HFFc6 (cell line): ENCODE measurements at places on chromosomes 12 and 14. TPM values are rescaled to one million over a fixed set of nuclear protein-coding genes. Genes with fewer than 3 reads are reported as not detected.
A peak's percentile ranks its signal among the peaks of the same experiment; 100 is the strongest.

GDF3 gene
- total RNA-seq: not detected in 3 replicates

CLEC4A gene
- 0.18 and 0.34 TPM in 2 replicates for total RNA-seq

CAPZA3 gene
- total RNA-seq: not detected in 3 replicates

PALS1 gene
- 41.9 to 55.9 TPM (median 51.9 TPM) in 3 replicates for total RNA-seq

TSHR gene
- not detected in 3 replicates for total RNA-seq

COCH gene
- not detected in 3 replicates for total RNA-seq

GLIPR1L1 gene
- not detected in 3 replicates for total RNA-seq

GRCh38 chr12:68978678-68979077, 45.7 kb upstream of the CPM start:
- DNase-seq: no peak
- H3K4me3 ChIP-seq: no peak overlapping the region
- H3K36me3 ChIP-seq: peaks cover 13% of the 10 kb centered on the region
- H3K27me3 ChIP-seq: no peaks in the 10 kb centered on the region

GRCh38 chr12:115223991-115224390, 540.0 kb upstream of the TBX3 start:
- H3K27me3 ChIP-seq: peaks cover 5% of the 10 kb centered on the region; the same call in 1 of the 2 replicates
- H3K36me3 ChIP-seq: no peaks in the 10 kb centered on the region
- DNase-seq: no peak
- H3K4me3 ChIP-seq: no peak overlapping the region
- peaks cover 60% of the 10 kb centered on the region for H3K4me1 ChIP-seq

GRCh38 chr14:52033101-52033642, 35.7 kb downstream of the NID2 start:
- peaks cover 58% of the 10 kb centered on the region for H3K36me3 ChIP-seq
- peak; percentile 65 for DNase-seq
- H3K4me3 ChIP-seq: peak overlapping the region; percentile 78
- peaks cover 70% of the 10 kb centered on the region for H3K4me1 ChIP-seq
- H3K27me3 ChIP-seq: peaks cover 2% of the 10 kb centered on the region; the same call in 1 of the 2 replicates
- H3K27ac ChIP-seq: peak overlapping the region; percentile 96

DNA sequence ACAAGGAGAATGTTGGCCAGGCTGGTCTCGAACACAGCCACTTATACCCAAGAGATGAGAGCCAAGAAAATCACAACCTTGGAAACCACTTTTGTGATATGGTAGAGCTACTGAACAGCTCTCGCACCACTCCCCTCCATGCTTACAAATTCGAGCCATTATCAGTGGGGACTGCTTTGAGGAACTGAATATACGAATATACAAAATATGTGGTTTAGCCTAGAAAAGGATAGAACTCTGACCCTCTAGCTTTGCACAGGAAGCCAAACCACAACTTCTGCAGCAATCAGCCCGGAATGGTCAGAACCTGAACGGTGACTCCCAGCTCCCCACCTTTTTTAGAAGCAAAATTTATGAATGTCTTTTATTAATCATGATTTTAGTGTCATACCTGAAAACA, 129.8 kb upstream of the TMEM132C start:
- H3K4me1 ChIP-seq: no peaks in the 10 kb centered on the region
- no peak overlapping the region for H3K4me3 ChIP-seq
- H3K27me3 ChIP-seq: no peaks in the 10 kb centered on the region
- DNase-seq: no peak
- no peak overlapping the region for H3K27ac ChIP-seq

GRCh38 chr12:124365726-124366430, 71.0 kb downstream of the RFLNA start:
- H3K4me1 ChIP-seq: peaks cover 22% of the 10 kb centered on the region
- peaks cover 15% of the 10 kb centered on the region for H3K36me3 ChIP-seq
- peaks cover 13% of the 10 kb centered on the region for H3K27me3 ChIP-seq
- no peak overlapping the region; the same call in 1 of the 2 replicates for H3K4me3 ChIP-seq
